Activated naive CD4-positive, alpha-beta T cell treated with anti-CD3 and anti-CD28 coated beads, Interleukin-2, amount 50 U/mL, for 16 hours (primary cell): ENCODE measurements at places on chromosomes 11 and 22.

- no peak for DNase-seq
Measured at GRCh38 chr22:19466848-19467752, 11.9 kb downstream of the UFD1 start.

DNA sequence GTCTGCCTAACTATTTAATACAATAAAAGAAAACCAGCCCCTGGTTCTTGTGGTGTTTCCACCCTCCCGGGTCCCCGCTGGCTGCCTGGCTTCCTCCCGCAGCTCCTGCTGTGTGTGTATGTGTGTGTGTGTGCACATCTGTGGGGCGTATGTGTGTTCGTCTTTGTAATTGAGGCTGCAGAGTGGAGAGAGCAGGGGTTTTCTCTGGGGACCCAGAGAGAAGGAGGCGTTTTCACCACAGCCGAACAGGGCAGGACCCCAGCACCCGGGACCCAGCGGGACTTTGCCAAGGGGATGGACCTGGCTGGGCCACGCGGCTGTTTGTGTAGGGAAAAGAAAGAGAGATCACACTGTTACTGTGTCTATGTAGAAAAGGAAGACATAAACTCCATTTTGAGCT is 42.7 kb downstream of the IGLL1 start:
- DNase-seq = no peak

DNA sequence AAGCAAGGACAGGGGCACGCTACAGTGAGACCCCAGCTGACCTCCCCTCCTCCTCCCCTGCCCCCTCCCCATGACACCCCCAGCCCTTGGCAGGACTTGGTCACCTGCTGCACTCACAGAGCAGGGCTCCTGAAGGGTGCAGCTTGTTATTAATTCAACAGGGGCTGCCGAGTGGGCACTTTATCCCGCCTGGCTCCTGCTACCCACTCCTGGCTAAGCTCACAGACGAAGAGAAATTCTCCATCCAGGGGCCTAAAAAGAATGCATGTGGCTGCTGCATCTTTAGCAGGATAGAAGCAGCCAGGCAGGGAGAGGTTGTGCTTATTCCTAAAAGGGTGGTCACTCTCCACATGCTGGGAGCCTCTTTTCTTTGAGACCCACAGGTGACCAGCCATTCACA is 40.3 kb downstream of the GALNT18 start:
- DNase-seq = no peak

DNA sequence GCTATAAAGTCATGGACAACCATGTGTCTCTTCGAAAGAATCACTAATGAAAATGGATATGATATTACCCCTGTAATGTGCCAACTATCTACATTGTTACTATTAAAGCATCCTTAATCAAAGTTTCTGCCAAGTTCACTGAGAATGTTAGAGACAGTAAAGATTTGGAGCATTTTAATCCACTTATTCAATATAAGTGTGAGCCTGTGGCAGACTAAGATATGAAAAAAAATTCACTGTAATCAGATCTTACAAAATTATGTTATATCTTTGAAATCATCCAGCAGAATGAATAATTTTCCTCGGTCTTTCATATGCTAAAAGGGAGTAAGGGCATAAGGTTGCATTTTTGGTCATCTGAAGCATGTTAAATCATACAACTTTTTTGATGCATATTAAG is 49.9 kb downstream of the MAML2 start:
- DNase-seq = no peak

DNA sequence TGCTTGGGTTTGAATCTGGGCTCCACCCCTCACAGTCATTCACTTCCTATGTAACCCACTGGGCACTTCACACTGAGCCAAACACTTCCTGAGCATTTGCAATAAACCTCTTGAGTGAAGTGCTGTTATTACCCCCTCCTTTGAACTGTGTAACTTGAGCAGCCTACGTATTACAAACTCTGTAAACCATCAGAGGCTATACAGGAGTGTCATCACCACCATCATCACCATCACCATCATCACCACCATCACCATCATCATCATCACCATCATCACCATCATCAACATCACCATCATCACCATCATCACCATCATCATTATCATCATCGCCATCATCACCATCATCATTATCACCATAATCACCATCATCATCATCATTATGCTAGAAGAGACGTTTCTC is 18.4 kb downstream of the RTL6 start:
- DNase-seq = no peak

- DNase-seq = no peak
Measured at GRCh38 chr22:29116397-29117123, 43.7 kb downstream of the KREMEN1 start.

DNA sequence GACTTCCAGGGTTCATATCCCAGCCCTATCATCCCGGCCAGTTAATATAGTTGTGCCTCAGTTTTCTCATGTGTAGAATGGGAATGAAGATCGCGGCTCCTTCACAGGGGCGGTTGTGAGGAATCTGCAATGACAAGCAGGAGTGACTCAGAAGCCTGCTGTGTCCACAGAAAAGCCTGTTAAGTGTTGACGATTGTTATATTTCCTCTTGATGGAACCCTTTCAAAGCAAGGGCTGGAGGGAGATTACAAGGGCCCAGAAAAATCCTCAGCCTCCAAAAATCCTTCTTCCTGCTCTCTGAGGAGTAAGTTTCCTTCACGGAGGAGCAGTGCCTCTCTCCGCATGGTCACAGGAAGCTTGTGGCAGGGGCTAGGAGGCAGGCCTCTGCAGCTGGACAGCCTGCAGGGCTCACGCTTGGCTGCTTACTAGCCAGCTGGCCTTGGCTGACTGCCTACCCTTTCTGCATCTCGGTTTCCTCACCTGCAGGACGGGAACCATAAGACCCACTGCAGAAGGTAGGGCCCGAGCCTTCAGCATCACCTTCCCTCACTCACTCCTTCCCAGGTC is 63.4 kb downstream of the CACNG2 start:
- DNase-seq = no peak

DNA sequence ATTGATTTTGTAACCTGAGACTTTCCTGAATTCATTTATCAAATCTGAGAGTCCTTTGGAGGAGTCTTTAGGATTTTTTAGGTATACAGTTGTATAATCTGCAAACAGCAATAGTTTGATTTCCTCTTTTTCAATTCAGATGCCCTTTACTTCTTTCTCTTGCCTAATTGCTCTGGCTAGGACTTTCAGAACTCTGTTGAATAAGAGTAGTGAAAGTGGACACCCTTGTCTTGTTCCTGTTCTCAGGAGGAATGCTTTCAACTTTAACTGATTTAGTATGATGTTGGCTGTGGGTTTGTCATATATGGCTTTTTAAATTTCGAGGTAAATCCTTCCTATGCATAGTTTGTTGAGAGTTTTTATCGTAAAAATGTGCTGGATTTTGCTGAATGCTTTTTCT is 227.4 kb downstream of the CSNK2A3 start:
- DNase-seq = no peak

- DNase-seq = no peak
Measured at GRCh38 chr11:75499423-75500190, 26.1 kb downstream of the GDPD5 start.

GRCh38 chr11:120182372-120182771 is 28.5 kb upstream of the OAF start:
- peak; percentile 1 for DNase-seq
